ENCODE measurements at places on chromosomes 11 and 22.

DNA sequence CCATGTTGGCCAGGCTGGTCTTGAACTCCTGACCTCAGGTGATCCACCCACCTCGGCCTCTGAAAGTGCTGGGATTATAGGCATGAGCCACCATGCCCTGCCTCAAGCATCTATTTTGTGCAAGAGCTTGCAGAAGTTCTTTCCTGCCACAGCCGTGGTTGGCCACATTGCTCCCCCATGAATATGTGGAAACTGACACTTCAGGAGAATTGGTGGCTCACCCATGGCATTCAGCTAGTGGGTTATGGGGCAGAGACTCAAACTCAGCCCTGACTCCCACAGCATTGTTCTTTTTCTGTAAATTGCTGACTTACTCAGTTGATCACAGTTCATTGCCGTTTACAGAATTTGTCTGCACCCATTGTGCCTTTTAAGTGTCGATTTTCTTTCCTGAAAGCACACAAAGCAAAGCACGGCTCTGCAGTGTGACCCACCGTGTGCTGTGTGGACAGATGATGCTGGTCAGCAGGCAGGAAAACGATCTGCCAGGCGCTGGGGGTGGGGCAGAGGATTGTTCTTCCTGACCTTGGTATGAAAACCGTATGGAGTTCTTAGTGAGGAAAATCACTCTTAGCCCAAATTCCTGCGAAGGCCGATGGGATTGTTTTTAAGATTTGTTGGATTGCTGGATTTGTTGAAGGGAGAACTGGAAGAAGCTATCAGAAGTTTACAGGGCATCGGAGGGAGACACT is 115.6 kb downstream of the PTPRJ start:
- no peak overlapping the region for H3K4me3 ChIP-seq
- H3K4me1 ChIP-seq = peaks cover 7% of the 10 kb centered on the region
- no peak for DNase-seq
- H3K36me3 ChIP-seq = no peaks in the 10 kb centered on the region

- no peaks in the 10 kb centered on the region for H3K27me3 ChIP-seq
- no peak overlapping the region for H3K4me3 ChIP-seq
- no peak for DNase-seq
- H3K27ac ChIP-seq = no peak overlapping the region
- peaks cover 77% of the 10 kb centered on the region for H3K36me3 ChIP-seq
These were observed 16.5 kb downstream of the TANGO2 start for GRCh38 chr22:20037419-20037818.

GRCh38 chr11:46338988-46339666 is 8.1 kb upstream of the DGKZ start:
- H3K4me3 ChIP-seq = no peak overlapping the region
- peaks cover 16% of the 10 kb centered on the region for H3K4me1 ChIP-seq
- no peak for DNase-seq

- H3K27me3 ChIP-seq = no peaks in the 10 kb centered on the region
- H3K4me1 ChIP-seq = peaks cover 4% of the 10 kb centered on the region
- peak overlapping the region; percentile 35 for H3K27ac ChIP-seq
- peaks cover 100% of the 10 kb centered on the region for H3K36me3 ChIP-seq
- peak; percentile 74 for DNase-seq
These were observed 7.1 kb downstream of the PRPF19 start for GRCh38 chr11:60899046-60899936.

GRCh38 chr11:10139656-10140055 is 154.4 kb downstream of the SBF2 start:
- no peaks in the 10 kb centered on the region for H3K27me3 ChIP-seq
- H3K36me3 ChIP-seq = no peaks in the 10 kb centered on the region
- no peak for DNase-seq
- no peak overlapping the region for H3K4me3 ChIP-seq
- no peak overlapping the region for H3K27ac ChIP-seq

All from K562 (cell line).